ENCODE measurements at places on chromosomes 7 and 10.

DNA sequence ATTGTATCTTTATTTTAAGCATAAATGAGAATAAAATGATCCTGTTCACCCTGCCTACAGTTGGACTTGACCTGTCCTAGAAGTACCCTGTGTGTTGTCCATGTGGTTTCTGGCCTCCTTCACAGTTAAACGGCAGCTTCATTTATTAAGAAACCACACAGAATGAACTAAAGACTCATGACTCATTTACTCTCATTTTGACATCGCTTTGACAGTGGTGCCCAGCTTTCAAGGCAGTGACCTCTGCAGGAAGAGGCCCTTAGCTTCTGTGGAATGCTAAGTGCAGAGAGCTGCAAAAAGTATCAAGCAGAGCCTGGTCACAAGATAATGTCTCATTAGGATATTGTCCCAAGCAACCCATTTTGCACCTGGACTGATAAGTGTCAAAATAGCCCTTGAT lies 93.4 kb downstream of the AVL9 start:
- DNase-seq, result no peak

DNA sequence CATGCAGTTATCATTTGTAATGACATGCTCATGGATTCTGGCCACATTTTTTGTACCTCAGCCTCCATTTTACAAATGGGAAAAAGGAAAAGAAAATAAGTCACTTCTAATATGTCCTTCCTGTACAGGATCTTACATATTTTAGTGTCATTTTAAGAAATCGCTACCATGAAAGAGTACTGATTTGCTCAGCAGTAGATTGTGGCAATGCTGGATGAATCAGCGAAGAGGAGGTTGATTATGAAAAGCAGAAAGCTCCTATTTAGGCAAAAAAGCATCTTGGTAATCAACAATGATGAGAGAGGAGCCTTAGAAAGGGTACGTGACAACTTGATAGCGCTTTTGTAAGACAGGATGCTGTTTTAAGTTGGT lies 522.9 kb downstream of the PARD3 start:
- no peak for DNase-seq

- no peak for DNase-seq
These were observed 30.5 kb downstream of the SHTN1 start for GRCh38 chr10:116974456-116975005.

DNA sequence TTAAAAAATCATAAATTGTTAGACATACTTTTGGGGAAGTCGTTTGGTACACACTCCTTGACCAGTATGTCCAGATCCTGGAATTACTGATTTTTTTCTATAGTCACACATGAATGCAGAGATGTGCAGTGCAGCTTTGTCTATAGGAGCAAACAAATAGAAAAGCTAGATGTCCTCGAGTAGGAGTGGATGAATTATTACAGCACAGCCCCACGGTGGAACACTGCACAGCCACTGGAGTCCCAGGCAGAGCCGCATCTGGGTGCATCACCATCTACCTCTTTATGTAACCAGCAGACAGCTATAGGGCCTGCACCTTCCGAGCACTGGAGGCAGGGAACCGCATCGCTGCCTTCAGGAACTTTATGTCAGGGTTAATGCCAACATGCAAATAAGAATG lies 17.0 kb upstream of the RET start:
- DNase-seq, result no peak

DNA sequence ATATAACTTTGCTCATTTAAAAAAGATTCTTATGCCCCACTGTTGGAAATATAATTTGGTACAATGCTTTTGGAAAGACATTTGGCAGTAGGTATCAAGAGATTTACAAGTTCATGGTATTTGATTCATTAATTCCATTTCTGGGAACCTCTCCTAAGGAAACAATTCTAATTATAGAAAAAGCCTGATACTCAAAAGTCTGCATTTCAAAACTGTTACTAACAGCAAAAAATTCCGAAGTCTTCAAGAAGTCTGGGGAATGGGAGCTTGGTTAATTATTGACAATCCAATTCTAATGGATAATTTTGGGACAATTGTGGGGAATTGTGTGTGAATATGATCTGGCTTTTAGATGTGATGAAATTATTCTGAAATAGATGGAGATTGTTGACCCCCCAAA lies 59.6 kb downstream of the HDAC9 start:
- no peak for DNase-seq

DNA sequence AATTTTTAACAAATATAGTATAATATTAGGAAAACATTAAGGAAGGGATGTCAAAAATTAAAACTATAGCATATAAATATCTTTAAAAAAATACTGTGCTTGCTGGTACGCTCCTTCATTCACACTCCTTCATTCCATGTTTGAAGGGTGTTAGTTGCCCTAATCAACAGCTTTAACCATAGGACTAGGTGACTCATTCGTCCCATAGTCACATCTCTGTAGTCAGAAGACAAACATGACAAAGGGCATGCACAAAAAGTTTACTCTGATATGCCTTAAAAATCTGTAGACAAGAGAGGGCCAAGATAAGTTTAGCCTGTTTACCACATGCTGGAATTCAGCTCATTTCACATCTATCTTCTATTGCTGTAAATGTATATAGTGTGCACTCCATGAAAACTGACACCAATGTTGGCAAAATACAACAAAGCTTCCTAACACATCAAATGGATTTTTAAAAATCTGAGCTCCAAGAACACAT lies 646 bp downstream of the FAM13C start:
- DNase-seq, result no peak

GRCh38 chr7:130958846-130959245 lies 224.8 kb upstream of the KLF14 start:
- no peak for DNase-seq

- DNase-seq, result no peak
These were observed 41.3 kb downstream of the AMZ1 start for GRCh38 chr7:2729031-2729892.

- DNase-seq, result no peak
These were observed 3.2 kb upstream of the ADGRA1 start for GRCh38 chr10:133084491-133084890.

- no peak for DNase-seq
These were observed 31.2 kb downstream of the MACC1 start for GRCh38 chr7:20185988-20186387.

GRCh38 chr7:15916681-15917380 lies 230.3 kb upstream of the MEOX2 start:
- no peak for DNase-seq

GRCh38 chr10:22683140-22683389 lies 31.3 kb downstream of the PIP4K2A start:
- no peak for DNase-seq

- no peak for DNase-seq
These were observed 139.3 kb downstream of the SLC25A13 start for GRCh38 chr7:96182424-96183158.

DNA sequence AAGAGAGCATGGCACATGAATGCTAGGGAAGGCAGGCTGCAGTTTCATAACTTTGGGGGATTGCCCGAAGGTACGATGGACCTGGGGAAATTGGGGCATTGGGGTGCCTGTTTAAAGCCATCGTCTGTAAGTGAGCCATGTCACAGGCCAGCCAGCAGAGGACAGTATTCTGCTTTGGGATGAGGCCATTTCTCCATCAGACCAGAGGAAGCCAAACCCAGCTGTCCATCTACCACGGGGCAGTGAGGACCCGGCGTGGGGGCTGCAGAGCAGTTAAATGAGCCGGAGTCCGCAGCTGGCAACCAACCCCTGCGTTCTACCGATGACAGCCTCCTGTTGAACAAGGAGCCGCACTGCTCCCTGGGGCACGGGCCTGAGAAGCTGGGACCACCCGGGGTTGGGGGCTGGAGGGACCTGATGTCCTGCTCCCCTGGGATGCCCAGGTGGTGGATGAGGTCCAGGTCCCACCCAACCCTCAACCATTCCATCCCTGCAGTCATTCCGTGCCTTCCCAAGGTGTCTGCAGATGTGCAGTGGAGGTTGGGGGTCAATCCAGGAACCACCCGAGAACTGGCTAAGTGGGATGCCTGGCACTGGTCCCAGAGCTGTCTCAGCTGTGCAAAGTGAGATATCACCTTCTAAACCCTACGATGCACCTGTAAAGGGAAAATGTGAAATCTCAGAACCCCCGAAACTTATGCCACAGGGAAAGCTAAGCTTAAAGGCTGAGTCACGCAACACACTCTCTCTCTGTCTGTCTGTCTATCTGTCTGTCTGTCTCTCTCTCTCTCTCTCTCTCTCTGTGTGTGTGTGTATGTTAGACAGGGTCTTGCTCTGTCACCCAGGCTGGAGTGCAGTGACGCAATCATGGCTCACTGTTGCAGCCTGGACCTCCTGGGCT lies 12.1 kb upstream of the RHBDD2 start:
- peak; percentile 18 for DNase-seq

DNA sequence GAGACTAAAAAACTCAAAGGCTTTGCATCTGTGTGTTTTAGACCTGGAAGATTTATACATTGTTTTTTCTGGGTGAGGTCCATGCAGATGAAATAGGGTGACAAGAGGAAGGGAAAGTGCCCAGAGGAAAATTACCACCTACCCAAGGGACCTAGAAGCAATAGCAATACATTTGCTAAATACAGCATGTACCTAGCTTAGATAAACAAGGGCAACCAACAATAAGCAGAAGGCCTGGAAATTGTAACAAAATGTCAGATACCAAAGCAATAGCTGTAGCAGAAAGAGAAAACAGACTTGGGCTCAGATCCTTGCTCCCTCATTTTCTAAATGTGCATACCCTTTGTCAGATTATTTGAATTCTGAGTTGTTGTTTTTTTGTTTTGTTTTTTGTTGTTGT lies 318.4 kb upstream of the KMT2E start:
- no peak for DNase-seq

GRCh38 chr10:1726861-1727260 lies 10.5 kb downstream of the ADARB2 start:
- no peak for DNase-seq

DNA sequence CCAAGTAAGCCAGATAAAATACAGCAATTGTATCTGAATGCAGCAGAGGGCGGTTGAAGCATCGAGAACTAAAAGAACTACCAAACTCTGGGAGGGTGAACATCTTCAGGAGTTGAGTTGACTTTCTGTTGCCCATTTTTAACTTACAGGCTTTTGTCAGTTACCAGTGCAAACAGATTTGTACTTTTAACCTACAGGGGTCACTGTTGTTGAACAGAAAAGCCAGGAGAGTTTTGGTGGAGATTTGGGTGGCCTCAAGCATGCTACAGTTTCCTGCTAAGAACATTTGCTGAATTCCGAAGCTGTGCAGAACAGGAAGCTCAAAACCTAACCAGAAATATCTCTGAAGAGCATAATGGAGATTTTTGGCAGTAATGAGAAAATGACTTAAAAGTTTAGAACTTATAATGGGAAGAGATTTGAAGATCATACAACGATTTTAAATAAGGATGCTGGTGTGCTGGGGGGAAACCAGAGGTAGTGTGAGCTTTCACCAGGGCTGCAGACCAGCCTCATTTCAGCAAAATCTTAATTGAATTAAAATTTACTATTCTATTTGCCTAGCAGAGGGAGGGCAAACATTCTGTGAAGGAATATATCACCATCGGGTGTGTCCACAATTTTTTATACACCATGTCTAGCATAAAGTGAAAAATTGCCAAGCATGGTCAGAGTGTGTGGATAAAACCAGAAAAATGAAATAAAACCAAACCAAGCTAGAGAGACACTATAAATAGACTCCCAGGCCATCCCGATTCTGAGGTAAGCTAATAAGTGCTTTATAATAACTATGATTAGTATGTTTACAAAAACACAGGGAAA lies 208.6 kb upstream of the CCDC6 start:
- DNase-seq, result peak; percentile 31

DNA sequence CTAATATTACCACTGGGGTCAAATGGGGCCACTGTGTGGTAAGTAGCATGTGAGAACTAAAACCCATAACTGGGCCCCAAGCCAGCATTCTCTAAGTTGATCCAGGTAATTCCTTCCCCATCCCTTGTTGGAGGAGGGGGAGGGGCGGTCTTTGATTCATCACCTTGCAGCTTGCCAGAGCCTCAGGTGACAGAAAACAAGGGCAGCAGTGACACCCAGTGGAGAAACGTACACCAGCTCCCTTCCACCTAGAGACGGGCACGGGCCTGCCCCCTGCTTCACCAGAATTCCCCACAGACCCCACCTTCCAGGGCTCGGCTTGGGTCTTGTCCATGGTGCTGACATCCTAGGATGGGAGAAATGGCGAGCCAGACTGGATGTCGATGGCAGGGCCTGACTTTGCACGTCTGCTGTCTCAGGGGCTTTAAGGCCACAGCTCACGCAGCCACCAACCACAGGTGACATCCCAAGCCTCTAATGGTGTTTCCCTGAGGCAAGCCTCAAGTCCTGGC lies 102.0 kb downstream of the STRA8 start:
- peak; percentile 50 for DNase-seq

DNA sequence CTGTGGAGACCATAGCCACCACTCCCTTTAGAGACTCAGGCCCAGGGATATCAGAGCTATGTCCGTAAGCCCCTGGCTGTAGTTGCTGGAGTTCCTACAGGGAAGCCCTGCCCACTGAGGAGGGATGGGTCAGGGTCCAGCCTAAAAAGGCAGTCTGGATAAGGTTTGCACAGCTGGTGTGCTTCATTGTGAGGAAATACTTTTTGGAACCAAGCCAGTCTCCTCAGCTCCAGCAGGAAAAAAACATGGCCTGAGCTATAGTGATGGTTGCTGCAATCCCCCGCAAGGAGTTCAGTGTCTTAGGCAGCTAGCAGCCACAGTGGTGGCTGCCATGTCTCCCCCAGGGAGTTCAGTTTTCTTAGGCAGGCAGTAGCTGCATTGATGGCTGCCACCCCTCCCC lies 52.6 kb upstream of the CYP2C8 start:
- no peak for DNase-seq

DNA sequence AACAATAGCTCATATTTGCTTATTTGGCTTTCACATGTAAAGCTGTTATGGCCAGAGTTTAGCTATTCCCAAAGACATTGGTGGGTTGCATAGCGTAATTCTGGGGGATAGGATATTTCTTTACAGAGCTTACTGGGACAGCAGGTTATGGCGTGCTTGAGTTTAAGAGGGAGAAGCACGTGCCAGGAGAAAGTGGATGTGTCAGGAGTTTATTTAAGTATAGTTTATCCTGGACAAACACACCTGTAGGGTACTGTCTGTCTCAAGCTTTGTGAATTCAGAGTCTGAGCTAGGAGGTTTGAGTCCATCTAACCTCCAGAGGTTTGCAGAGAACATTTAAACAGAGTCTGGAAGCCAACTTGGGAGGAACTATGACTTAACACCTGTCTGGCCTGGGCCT lies 21.3 kb downstream of the GBF1 start:
- no peak for DNase-seq

- no peak for DNase-seq
These were observed 1.6 kb downstream of the NUP42 start for GRCh38 chr7:23183279-23184012.

DNA sequence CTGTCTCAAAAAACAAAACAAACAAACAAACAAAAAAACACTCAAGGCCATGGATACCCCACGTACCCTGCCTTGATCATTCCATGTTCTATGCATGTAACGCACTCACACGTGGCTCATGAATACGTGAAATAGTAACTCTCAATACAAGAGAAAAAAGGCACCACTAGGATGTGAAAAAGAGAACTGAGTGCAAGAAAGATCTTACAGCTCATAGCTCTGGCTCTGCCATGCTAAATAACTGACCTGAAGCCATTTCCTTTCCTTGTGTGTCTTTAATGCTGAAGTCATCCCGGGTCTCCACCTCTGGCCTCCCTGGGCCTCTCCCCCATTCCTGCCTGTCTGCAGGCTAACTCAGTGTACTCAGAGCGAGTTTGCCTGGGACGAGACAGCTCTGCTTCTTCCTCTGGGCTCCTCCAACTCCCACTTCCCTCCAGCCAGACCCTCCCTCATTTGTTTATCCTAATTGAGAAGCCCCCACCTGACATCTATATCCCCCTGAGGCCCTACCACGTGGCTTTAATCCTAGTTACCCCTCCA lies 117.3 kb downstream of the PRPF18 start:
- no peak for DNase-seq

Data from Jurkat, Clone E6-1 (cell line).